ENCODE measurements at places on chromosomes 13 and 19.

- DNase-seq: no peak
Observed at GRCh38 chr13:90824032-90824431, 523.5 kb upstream of the MIR17HG start.

GRCh38 chr13:40517486-40518480, 148.7 kb downstream of the FOXO1 start:
- no peak for DNase-seq

DNA sequence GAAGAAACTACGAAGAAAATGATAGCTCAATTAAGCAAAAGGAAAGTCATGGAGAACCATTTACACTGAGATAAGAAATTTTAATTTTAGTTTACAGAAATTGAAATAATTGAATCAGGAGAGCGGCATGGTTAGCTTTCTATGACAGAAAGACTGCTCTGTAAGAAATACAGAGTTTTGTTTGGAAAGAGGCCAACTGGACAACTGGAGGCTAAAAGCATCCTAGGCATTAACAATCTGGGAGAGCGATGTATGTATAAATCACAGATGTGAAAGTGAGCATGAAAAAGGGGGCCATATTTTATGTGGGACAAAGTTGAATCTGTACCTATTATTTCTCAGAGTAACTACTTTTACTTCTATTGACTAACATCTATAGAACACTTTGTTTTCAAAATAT, 1608.8 kb upstream of the PCDH20 start:
- DNase-seq: no peak

- DNase-seq: no peak
Observed at GRCh38 chr19:8115805-8116396, 33.5 kb downstream of the FBN3 start.

GRCh38 chr19:30371161-30371836, 885 bp upstream of the ZNF536 start:
- DNase-seq: no peak

GRCh38 chr13:74682746-74683145, 548.5 kb upstream of the KLF12 start:
- no peak for DNase-seq

DNA sequence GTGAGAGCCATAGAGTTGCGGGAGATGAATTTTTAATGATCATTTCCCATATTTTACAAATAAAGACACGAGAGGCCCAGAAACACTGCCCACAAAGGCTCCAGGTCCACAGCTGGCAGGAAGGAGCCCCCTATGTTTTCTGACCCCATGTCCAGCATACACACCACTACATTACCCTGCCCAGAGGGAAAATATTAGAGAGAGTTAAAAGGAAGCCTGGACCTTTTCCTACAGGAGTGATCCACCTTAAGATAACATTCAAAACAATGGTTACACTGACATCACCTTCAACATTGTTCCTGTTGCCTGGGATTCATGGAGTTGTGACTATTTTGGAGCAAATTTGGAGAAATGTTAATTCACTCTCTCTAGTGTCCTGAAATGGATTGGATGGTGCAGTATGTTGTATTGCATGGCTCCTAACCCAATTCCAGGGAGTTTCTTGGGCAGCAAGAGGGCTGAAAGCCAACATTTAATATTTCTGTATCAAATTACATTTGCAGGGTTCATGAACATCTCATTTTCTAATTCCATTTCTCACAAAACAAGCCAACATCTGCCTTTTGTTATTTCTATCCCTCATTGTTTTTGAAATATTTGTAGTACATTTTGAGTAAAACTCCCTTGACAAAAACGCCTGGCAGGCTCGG, 172.5 kb downstream of the DLEU7 start:
- no peak for DNase-seq

- DNase-seq: no peak
Observed at GRCh38 chr13:98274921-98275487, 97.9 kb upstream of the RNF113B start.

GRCh38 chr13:41006978-41007743, 12.0 kb downstream of the ELF1 start:
- DNase-seq: no peak

GRCh38 chr19:6292006-6292405, 12.2 kb upstream of the MLLT1 start:
- DNase-seq: no peak

DNA sequence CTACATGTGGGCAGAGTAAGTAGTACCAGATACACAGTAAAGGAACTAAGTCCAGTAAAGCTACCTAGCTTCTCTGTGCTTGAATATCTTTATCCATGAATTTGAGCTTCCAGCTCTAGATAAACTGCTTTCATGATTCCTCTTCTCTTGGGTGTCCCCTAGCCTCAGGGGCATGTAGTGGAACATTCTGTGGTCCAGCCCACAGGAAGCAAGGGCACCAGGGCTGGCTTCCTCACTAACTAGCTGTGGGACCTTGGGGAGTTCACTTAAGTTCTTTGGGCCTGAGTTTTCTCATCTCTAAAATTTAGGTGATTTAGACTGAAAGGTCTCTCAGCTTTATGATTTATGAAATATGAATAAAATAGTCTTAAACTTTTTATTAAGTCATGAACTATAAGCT, 185.7 kb downstream of the KATNAL1 start:
- no peak for DNase-seq

GRCh38 chr13:79678100-79678499, 197.1 kb downstream of the NDFIP2 start:
- DNase-seq: no peak

DNA sequence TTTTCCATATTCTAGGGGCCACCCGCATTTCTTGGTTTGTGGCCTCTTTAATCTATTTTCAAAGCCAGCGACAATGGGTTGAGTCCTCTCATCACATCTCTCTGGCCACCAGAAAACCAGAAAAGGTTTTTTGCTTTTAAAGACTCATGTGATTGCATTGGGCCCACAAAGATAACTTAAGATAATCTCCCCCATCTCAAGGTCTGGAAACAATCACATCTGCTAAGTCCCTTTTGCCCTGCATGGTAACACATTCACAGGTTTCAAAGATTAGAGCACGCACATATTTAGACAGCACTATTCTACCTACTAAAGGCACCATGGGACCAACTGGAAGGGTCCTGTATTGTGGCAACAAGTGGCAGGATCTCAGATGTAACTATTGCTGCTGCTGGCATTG, 147.0 kb upstream of the MIR17HG start:
- no peak for DNase-seq

DNA sequence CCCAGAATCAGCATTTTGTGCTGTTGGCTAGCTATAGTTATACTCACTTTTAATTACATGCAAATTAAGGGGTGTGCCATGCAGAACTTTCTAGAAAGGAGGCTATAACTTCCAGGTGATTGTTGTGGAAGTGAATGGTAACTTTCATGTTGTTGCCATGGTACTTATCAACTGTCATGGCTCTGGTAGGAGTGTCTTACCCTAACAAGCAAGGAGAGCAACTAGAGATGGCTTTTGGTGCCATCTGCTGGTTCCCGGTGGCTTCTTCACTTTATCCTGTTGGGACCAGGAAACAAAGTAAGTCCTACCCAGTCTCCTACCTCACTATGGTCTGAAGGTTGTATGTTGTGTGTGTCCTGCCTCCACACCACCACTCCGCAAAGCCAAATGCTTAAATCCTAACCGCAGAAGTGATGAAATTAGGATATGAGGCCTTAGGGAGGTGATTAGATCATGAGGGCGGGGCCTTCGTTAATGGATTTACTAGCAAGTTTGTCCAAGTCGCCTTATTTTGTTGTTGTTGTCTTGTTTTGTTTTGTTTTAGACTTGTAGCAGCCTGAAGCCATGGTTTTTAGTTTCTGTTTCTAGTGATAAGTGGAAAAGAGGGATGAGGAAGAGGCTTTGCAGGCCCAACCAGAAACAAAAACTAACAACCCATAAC, 22.6 kb downstream of the FBXL12 start:
- DNase-seq: peak; percentile 72

DNA sequence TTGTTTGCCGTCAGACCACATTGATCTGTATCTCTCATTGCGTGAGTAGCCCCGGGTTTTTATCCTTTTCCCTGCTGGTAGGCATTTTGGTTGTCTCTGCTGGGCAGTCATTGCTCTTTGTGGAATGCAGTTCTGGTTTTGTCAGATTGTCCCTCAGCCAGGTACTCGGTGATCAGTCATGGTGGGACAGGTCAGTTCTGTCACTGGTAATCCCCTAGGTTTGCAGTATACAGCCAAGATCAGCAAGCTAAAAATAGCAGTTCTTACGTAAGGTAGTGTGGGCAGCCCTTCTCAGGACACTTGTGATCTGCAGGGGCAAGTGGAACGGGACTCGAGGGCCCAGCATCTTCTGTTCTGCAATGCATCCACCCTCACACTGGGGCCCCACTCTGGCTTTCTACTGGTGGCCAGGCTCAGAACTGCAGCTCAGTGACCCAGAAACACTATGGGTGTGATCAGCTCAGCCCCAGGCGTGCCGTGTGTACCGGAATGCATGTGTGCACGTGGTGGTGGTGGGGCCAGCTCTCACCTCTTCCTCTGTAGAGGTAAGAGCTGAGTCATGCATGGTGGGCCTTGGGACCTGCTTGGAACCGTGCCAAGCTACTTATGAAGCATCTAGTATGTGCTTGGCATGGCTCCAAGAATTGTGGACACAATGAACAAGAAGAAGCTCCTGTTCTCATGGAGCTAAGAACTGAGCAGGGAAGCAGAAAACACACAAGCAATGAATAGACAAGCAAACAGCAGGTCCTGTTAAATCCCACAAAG, 6.3 kb downstream of the PLEKHF1 start:
- DNase-seq: peak; percentile 84
